Stimulated activated CD4-positive, alpha-beta T cell treated with anti-CD3 and anti-CD28 coated beads, Interleukin-4, amount 100 ng/mL, for 4 hours (primary cell): ENCODE measurements at places on chromosomes 2 and 18.

GRCh38 chr2:66753257-66753656 lies 318.3 kb downstream of the MEIS1 start:
- no peak for DNase-seq

DNA sequence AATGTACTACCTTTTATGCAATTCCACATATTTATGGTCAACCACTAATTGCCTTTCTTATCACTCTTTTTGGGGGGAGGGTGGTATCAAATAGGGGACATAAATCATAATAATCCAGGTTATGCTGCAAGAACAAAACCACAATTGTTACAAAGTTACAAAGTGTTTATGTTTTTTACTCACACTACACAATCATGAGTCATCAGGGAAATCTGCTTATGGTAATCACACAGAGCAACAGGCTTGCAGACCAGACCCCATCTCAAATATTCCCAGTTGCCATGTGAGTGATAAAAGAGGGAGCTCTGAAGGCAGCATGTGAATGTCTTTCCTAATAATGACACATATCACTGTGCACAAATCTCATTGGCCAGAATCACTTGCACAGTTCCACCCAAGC lies 304.7 kb upstream of the TMEFF2 start:
- DNase-seq: no peak

DNA sequence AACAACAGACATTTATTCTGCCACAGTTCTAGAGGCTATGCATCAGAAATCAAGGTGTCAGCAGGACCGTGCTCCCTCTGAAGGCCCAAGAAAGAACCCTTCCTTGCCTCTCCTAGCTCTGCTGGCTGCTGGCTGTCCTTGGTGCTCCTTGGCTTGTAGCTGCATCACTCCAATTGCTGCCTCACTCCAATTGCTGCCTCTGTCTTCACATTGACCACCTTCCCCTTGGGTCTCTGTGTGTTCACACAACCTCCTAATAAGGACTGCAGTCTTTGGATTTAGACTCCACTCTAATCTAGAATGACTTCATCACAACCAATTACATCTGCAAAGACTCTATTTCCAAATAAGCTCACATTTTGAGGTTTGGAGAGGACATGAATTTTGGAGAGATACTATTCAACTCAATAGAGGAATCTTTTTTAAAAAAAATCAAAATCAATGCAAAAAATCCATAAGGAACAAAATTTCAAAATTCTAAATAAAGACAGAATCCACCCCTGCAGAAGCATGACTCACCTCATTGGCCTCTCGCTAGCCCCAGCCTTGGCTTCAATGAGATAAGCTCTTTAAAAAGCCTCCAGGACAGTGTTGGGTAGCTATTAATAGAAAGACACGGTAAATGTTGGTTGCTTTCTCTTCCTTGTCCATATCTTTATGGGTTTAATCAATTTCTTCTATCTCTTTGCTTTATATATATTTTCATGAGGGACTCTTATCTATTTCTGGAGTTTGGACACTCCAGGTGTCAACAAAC lies 267.6 kb upstream of the MGAT5 start:
- no peak for DNase-seq

GRCh38 chr2:60529785-60530627 lies 23.4 kb downstream of the BCL11A start:
- no peak for DNase-seq

DNA sequence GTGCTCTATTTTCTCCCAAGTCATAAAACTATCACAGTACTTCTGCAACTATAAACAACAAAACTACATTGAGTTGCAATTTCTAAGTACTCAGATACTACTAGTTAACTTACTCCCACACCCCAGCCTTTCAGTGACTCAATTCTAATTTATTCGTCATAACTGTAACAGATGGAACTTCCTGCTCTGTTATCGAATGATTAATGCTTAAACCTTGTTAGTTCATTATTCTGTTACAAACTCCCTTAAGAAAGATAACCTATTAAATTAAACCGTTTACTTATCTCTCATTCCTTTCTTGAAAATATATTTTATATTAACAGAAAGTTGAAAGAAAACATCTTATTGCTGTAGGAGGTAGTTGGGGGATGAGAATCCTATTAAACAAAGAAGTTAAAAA lies 17.0 kb downstream of the TNFAIP6 start:
- DNase-seq: no peak

- no peak for DNase-seq
These were observed 78.4 kb upstream of the SERTAD2 start for GRCh38 chr2:64732146-64732545.

DNA sequence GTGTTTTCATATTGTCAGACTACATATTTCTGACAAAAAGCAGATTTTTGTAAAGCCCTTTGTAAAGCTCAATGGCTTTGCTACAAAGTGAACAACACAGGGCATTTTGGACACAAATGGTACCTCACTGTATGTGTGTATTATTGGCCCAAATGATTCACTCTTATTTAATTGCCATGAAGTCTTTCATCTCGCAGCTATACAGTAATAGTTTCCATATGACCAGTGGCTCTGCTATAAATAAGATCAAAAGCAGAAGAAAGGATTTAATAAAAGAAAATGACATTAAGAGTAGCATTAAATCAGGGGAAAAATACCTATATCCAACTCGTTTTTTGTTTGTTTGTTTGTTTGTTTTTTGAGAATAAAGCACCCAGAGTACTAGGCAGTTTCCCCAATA lies 284.0 kb upstream of the CCDC68 start:
- no peak for DNase-seq

GRCh38 chr2:118527571-118527970 lies 319.9 kb downstream of the EN1 start:
- DNase-seq: no peak

DNA sequence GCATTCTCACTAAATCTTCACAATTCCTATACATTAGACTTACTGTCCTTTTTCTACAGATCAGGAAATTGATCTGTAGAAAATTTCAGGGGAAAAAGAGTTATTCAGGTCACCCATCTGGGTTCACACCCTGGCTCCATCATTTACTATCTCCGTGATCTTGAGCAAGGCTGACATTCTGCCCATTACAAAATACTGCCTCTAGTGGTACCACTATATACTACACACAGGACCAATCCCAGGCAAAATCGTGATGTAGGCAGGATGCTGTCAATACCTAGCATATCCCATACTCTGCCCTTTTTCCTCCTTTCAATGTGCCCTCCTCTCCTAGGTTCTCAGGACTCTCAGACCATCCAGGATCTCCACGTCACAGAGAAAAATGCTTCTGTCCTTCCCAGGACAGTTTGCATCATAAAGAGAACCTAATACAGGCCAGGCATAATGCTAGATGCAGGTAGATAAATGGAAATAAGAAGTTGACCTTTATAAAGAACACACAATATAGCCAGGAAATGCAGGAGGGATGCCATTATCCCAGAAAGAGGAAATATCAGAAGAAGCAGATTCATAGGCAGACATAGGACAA lies 101.9 kb downstream of the CDH20 start:
- DNase-seq: no peak

GRCh38 chr2:207252979-207253645 lies 87.4 kb upstream of the KLF7 start:
- DNase-seq: no peak

DNA sequence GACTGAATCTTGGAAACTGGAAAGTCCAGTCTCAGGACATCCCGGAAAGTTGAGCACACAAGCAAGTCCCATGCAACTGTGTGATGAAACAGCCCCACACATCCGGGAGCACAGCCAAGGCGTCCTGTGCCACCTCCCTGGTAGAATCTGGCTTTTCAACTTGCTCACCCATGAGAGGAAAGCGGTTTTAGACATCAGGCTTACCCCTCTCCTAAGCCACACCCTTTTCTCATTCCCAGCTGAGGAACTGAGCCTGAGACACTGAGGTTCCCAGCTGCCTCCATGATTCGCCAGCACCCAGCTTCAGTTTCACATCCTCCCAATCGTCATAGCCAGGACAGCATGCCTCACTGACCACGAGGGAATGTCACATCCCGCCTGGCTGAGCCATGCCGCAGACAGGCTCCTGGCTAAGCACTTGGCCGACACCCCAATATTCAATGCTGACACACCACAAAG lies 60.3 kb downstream of the STEAP3 start:
- no peak for DNase-seq

- DNase-seq: no peak
These were observed 32.2 kb downstream of the NHEJ1 start for GRCh38 chr2:219128396-219128795.

DNA sequence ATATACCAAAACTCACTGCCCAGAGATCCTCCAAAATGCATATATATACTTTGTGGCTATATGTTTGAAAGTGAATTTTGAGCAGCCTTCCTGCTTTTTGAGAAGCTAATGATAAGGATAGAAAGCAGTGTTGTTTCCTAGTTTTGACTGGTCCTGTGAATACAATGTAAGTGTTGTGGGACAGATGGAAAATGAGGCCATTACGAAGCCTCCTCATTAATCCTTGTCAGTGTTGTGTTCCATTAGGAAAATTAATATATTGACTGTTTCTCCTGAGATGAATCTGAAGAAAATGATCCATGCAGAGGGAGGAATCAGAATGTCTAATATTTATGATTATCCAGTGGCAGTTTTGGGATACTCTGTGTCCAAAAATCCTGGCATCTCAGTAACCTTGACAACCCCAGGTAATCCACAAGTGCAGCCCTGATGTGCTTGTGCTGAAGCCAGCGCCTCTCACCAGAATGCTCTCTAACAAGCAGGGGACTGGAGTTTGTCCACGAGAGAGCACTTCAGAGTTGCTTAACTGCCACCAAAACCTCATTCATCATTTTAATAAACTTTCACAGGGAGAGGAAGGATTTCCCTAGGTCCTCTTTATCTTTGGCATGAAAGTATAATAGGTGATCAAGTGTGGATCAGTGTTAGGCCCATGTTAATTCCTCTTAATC lies 418.6 kb downstream of the CMPK2 start:
- no peak for DNase-seq

- no peak for DNase-seq
These were observed 999.8 kb upstream of the GYPC start for GRCh38 chr2:125656190-125656589.
